ENCODE measurements at places on chromosomes 1 and 21.
A peak's percentile ranks its signal among the peaks of the same experiment; 100 is the strongest.

- no peak for DNase-seq
Measured at GRCh38 chr1:10767282-10767681, 29.2 kb downstream of the CASZ1 start.

DNA sequence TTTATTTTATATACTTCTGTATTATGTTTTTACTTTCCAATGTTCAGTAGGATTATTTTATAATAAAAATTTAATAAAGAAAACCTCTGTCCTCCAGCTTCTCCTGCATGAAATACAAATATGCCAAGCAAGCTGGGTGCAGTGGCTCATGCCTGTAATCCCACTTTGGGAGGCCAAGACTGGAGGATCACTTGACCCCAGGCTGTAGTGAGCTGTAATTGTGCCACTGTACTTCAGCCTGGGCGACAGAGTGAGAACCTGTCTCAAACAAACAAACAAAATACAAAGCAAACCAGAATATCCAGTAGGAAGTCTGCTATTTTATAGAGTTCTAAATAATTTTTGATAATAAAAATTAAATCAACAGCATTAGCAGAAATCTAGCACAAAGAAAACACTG is 168.8 kb downstream of the EIF4G3 start:
- no peak for DNase-seq

DNA sequence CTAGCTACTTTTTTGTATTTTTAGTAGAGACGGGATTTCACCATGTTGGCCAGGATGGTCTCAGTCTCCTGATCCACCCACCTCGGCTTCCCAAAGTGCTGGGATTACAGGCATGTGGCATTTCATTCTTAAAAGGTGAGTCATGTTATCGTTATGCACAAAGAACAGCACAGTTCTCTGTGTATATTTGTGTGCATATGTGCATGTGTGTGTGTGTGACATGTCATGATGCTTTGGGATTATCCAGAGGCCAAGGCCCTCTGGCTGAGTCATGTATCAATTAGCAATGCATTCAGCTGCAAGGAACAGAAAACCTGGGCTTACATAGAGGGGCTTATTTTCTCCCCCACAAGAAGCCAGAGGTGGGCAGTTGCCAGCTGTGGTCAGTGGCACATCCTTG is 301.7 kb upstream of the KAZN start:
- no peak for DNase-seq

- DNase-seq = no peak
Measured at GRCh38 chr1:41341772-41342562, 19.3 kb upstream of the FOXO6 start.

DNA sequence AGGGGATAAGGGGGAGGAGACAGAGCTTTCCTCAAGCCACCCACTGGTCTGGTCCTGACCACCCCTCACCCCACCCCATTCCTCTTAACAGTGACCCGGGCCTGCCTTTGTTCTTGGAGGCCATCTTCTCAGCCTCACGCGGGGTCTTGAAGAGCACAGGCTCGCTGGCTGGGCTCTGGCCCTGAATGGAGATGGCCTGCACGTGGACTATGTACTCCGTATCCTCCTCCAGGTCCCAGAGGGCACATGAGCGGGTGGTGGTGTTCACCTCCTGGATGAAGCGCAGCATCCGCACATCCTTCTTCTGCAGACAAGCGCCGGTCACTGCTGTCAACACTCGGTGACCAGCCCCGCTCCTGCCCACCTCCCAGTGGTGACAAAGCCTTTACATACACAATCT is 2.6 kb downstream of the FNDC5 start:
- no peak for DNase-seq

DNA sequence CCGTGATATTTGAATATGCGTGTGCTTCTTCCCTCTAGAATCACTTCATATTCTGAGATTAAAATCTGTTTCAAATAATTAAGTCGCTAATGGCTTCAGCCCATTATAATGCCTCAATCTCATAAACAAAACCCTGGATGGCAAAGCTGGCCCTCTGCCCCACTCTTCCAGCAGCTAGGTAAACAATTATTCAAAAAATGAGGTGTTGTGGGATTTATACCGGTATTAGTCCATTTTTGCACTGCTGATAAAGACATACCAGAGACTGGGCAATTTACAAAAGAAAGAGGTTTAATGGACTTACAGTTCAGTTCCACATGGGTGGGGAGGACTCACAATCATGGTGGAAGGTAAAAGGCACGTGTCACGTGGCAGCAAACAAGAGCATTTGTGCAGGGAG is 510.4 kb upstream of the ADGRL2 start:
- DNase-seq = no peak

GRCh38 chr1:182569939-182570610 is 19.0 kb downstream of the RNASEL start:
- no peak for DNase-seq

DNA sequence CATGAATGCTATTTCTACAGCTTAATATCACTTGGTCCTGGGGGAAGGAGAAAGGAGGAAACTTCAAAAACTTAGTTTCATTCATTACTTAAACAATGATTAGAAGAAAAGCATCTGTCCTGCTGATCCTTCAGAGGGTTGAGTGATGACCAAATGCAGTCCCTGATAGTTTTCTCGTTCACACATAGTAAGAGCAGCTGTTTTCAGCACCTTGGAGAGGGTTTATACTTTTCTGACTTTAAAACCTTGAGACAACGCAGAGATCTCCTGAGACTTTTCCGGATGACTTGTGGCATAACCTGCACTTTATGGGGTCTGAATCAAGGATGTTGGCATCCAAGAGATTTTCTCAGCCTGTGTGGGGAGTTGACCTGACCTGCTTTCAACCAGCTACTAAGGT is 94.0 kb upstream of the KCND3 start:
- no peak for DNase-seq

DNA sequence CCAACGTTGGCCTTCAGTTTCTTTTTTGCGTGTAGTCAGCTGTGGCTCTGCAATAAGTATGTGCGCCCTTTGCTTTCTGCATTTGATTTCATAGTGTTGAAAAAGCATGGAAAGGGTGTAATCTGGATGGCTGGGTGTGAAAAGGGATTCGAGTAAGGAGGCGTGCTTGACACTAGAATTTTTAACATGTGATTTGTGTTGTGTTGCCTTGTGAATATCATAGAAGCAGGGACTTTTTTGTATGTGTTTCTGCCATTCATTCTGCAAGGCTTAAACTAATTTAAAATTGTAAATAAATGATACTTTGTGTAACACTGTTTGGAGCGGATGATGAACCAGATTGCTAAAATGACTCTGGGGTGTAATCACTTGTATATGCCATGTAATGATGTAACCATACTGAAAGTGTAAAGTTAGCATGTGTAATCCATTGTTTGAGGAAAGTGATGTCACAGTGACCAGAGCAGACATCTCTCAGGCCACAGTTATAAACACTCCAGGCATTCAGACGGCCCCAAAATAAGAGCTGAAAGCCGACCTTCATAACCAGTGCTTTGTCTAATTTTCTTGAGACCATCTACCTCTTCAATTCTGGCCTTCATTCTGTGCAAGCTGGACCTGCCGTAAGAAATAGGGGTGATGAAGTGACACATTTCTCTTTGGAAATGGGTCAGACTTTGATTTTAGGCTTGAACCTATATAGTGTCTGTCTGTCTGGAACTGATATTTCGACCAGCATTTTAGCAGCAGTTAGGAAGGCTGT is 618 bp downstream of the SH3BGR start:
- no peak for DNase-seq

GRCh38 chr1:145846201-145846612 is 777 bp downstream of the NUDT17 start:
- no peak for DNase-seq

DNA sequence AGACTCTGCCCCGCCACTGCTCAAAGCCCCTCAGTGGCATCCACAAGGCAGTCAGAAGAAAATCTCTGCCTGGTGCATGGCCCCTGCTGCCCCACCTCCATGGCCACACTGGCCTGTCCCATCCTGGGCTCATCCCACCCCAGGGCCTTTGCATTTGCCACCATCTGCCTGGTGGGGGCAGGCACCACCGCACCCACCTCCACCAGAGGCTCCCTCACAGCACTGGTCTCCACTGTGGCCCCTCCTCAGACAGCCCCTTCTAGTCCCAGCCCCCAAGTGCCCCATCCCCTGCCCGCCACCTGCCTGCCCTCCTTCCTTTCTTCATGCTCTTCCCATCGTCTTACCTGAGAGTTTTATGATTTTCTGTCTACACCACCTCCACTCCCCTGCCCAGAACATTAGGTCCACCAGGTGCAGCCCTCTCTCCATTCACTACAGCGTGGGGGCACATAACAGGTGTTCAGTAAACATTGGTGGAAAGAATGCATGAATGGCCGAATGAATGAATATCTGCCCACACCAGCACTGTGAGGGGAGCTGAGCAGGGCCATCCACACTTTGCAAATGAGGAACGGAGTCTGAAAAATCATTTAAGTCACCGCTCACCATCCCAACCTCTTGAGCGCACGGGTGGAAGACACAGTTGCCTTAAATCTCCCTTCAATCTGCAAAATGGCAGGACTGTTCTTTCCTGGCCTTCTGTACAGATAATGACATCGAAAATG is 2.1 kb downstream of the PRDM15 start:
- no peak for DNase-seq

DNA sequence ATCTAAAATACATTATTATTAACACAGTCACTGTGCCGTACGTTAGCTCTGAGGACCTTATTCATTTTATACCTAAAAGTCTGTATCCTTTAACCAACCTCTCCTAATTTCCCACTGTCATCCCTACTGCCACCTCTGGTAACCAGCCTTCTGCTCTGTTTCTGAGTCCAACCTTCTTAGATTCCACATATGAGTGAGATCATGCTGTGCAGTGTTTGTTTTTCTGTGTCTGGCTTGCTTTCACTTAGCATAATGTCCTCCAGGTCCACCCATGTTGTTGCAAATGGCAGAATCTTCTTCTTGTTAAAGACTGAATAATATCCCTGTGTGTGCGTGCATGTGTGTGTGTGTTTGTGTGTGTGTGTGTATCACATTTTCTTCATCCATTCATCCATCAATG is 64.2 kb downstream of the ETS2 start:
- no peak for DNase-seq

DNA sequence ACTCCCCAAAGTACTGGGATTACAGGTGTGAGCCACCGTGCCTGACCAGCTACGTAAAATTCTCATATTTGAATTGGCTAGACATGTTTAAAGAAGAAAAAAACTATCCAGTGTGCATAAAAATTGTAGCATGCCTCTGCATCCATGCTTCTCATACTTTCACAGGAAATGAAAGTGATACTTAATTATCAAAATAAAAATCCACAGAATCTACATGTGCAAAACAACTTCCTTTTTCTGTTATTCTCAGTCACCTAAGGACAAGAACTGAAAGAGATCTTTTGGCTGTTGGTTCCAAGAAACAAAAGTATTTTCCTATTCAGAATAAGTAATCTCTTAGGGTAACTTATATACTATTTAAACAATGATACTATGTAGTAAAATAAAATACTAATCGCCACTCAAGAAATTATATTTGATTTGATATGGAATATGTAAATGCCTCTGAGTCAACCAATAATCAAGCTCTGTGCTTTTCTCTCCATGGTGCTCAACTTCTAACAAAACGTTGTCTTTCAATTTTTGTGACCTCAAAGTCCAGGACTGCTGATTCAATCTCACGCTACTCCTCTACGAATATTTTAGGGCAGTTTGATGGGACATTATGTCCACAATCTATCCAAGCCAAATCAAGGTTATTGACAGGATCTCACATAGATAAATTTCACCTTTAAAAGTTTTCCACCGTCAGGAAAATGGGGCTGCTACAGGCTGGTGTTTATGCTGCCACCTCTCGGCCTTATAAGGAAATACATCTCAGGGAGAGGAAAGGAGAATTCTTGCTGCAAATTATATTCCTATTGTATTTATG is 102.7 kb downstream of the ZNF281 start:
- DNase-seq = peak; percentile 32

DNA sequence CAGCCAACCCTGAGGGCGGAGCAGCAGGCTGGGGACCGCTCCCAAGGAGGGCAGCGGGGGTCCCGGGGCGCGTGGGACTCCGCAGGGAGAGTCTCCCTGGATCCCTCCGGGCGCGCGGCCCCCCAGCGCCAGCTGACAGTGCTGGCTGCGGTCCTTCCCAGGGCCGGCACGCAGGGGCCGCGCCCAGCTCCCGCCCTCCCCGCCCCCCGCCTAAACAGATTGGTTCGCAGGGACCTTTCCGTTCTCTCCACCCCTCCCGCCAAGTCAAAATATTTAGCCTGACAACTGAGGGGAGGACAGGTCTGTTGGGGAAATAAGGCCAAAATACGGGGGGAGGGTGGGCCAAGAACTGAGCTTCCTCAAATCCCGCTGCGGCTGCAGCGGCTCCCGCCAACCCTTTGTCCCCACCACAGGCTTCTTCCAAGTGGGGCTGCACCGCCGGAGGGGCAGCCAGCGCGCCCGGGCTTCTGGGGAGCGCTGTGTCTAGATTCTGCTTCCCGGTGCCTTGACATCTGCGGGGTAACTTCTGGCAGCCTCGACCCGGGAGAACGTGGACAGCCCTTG is at the start of gene INSRR:
Gene INSRR (minus strand): TSS at position 159 of the 564 bp plus-strand sequence. CDS start 496 bp downstream, outside the sequence.
- DNase-seq = no peak

- DNase-seq = no peak
Measured at GRCh38 chr1:201573923-201574322, 35.0 kb downstream of the NAV1 start.

GRCh38 chr1:36366091-36366661 is 19.5 kb downstream of the STK40 start:
- no peak for DNase-seq

GRCh38 chr1:226872437-226872836 is 2.0 kb downstream of the PSEN2 start:
- DNase-seq = no peak

- DNase-seq = no peak
Measured at GRCh38 chr1:171438441-171438840, 46.9 kb upstream of the PRRC2C start.

- no peak for DNase-seq
Measured at GRCh38 chr21:44334329-44335030, 4.7 kb downstream of the CFAP410 start.

- DNase-seq = no peak
Measured at GRCh38 chr1:240833075-240833474, 221.1 kb upstream of the GREM2 start.

GRCh38 chr1:232218955-232219865 is 410.7 kb downstream of the SIPA1L2 start:
- DNase-seq = no peak

DNA sequence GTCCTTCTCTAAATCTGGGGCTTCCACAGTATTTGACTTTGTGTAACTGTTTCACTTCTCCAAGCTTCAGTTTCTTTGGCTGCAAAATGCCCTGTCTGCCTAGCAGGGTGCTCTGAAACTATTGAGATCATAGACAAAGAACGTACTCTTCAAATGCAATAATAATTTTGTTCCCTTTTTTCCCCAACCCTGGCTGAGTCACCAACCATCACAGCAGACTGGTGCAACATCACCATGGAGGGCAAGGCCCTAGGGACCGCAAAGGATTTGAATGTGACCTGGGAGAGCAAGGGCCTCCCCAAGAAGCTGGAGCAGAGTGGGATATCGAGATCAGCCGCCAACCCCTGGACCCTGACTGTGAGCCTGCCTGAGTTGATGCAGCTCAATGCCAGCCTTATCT is 115.0 kb downstream of the FCRL5 start:
- DNase-seq = no peak

- no peak for DNase-seq
Measured at GRCh38 chr1:10903821-10904220, 107.4 kb upstream of the CASZ1 start.

- DNase-seq = no peak
Measured at GRCh38 chr1:175384546-175384945, 192.0 kb upstream of the KIAA0040 start.

- no peak for DNase-seq
Measured at GRCh38 chr1:171716616-171717015, 25.2 kb downstream of the VAMP4 start.

GRCh38 chr1:170168265-170168664 is 22.5 kb downstream of the NTMT2 start:
- DNase-seq = no peak

GRCh38 chr1:94304553-94304952 is 67.2 kb upstream of the ARHGAP29 start:
- DNase-seq = no peak
